Osteoblast (primary cell): ENCODE measurements at places on chromosomes 2 and 18. TPM values are rescaled to one million over a fixed set of nuclear protein-coding genes. Genes with fewer than 3 reads are reported as not detected.

The CDCA7 gene
- 0.59 and 1.1 TPM in 2 replicates for total RNA-seq

The SLC11A1 gene
- 0.29 and 0.36 TPM in 2 replicates for total RNA-seq

The EGR4 gene
- not detected in 2 replicates for total RNA-seq

The KCNIP3 gene
- under 0.01 and 0.29 TPM in 2 replicates for total RNA-seq

GRCh38 chr2:183113630-183114029 lies 10.6 kb upstream of the NUP35 start:
- DNase-seq: no peak

GRCh38 chr18:79938196-79938595 lies 13.3 kb downstream of the SLC66A2 start:
- no peak for DNase-seq

- DNase-seq: peak; percentile 79
Observed at GRCh38 chr2:213187833-213188532, 36.6 kb upstream of the IKZF2 start.

DNA sequence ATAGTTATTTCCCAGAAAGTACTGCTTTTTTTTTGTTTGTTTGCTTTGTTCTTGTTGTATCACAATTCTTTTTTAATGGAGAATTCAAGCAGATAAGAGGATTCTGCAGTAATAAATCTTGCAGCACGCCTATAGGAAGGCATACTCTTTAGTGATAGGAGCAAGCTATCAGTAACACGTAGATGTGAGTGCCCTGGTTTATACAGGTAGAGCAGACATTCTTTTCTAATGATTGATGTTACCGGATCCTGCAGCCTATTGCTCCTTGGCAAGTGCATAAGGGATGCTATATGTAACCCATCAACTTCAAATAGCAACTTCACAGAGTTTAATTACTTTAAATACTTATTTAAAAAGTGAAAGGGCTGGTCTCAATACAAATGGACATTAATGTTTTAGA lies 834.2 kb upstream of the GCFC2 start:
- DNase-seq: no peak
